ENCODE measurements at places on chromosomes 16 and 17. TPM values are rescaled to one million over a fixed set of nuclear protein-coding genes. Genes with fewer than 3 reads are reported as not detected.

MT1M gene
- 1.5 TPM for total RNA-seq

LRRC75A gene
- 15.8 TPM for total RNA-seq

AATK gene
- total RNA-seq = 1.7 TPM

ABCA6 gene
- not detected for total RNA-seq

- no peaks in the 10 kb centered on the region for H3K27me3 ChIP-seq
- H3K36me3 ChIP-seq = no peaks in the 10 kb centered on the region
- peaks cover 23% of the 10 kb centered on the region for H3K4me1 ChIP-seq
- H3K27ac ChIP-seq = peak overlapping the region; percentile 86
These were observed 1.1 kb upstream of the USP32 start for GRCh38 chr17:60392845-60393702.

DNA sequence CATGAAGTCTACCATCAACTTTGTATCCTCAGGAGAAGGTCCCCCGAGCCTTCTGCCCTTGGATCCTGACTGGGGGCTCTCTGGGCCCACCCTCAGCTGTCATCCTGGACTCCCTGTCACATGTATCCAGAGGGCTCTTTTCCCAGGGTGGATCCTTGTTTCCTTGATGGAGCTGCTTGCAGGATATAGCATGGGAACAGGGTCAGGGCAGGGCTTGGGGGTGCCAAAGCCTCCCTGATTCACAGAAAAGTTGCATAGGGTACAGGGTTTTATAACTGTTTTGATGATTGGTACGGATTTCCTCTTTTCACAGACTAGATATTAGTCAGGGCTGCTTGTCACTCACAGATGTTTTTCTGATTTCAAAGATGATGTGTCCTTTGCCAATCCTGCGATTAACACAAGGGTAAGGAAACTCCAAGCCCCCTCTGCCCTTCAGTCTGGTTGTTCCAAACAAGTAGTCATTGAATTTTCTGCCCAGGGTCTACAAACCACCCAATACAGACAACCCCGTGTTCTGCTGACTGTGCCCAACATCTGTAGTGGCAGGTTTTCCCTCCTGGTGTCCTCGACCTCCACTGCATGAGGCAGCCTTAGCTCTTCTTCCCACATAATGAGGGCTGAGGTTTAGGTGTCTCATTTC is 20.6 kb upstream of the SLC35G3 start:
- peaks cover 33% of the 10 kb centered on the region for H3K27me3 ChIP-seq
- no peaks in the 10 kb centered on the region for H3K36me3 ChIP-seq
- H3K27ac ChIP-seq = no peak overlapping the region
- no peak overlapping the region for H3K4me3 ChIP-seq

GRCh38 chr17:33750943-33751701 is 458.0 kb upstream of the ASIC2 start:
- peaks cover 4% of the 10 kb centered on the region for H3K4me1 ChIP-seq
- DNase-seq = peak; percentile 66
- no peaks in the 10 kb centered on the region for H3K27me3 ChIP-seq
- H3K36me3 ChIP-seq = no peaks in the 10 kb centered on the region

DNA sequence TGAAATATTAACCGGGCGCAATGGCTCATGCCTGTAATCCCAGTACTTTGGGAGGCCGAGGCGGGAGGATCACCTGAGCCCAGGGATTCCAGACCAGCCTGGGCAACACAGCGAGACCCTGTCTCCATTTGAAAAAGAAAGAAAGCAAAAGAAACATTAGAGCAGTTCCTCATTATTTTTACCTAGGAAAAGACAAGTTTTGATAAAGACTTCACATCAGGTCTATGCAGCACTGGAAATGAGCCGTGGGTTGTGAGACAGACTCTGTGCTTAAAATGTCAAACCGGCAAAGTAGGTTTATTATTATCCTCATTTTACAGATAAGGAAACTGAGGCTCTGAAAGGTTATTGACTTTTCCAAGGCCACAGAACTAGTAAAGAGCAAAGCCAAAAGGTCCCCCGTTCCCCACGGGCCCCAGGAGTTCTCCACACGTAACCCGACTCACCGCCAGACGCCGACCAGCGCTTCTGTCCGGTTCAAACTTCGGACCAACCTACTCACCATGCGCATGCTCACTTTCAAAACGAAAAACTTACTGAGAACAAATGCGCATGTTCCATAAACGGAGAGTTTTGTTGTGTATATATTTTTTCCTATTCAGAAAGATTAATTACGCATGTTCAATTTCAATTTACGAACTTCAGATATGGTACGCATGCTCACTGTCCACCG is 356 bp downstream of the TUBD1 start:
- peak overlapping the region; percentile 84 for H3K4me3 ChIP-seq
- no peaks in the 10 kb centered on the region for H3K27me3 ChIP-seq
- peaks cover 5% of the 10 kb centered on the region for H3K36me3 ChIP-seq
- no peak for DNase-seq

GRCh38 chr16:85963753-85964285 is 64.9 kb downstream of the IRF8 start:
- H3K4me1 ChIP-seq = no peaks in the 10 kb centered on the region
- H3K36me3 ChIP-seq = no peaks in the 10 kb centered on the region
- no peak overlapping the region for H3K27ac ChIP-seq

C1QL1 gene
- 4.1 TPM for total RNA-seq
